ENCODE measurements at places on chromosomes 1 and 21.

GRCh38 chr1:61436016-61436415 is 288.9 kb downstream of the TM2D1 start:
- DNase-seq, result no peak

DNA sequence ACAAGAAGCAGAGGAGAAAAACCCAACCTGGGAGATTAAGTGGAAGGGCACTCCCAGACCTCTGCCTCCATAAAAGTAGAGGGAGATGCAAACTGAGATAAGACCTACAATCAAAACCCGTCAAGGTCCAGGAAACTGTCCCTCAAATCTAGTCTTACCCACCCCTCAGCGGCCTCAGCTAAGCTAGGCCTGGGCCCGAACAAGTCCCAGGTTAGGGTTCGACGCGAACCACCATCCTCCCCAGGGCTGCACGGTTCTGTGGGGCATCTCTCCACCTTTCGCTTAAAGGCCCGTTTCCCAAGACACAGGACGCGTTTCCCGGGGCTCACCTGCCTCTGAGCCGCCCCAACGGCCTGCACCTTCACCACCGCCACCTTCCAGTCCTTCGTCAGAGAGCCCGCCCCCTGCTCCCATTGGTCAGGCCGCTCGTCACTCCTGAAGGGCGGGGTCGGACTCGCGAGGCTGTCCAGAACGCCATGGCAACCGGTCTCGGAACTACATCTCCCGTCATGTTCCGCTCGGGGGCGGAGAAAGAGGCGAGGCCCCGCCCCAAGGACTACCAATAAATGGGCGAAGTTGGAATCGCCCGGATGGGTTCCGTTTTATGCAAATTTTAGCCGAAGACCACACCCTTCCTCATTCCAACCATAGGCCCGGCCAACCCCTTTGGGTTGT is at the start of gene CRYZL1:
Gene CRYZL1, minus strand, starts transcription at position 390 of the 675 bp plus-strand sequence. CDS start 10,190 bp downstream, outside the sequence.
- DNase-seq, result peak; percentile 99

DNA sequence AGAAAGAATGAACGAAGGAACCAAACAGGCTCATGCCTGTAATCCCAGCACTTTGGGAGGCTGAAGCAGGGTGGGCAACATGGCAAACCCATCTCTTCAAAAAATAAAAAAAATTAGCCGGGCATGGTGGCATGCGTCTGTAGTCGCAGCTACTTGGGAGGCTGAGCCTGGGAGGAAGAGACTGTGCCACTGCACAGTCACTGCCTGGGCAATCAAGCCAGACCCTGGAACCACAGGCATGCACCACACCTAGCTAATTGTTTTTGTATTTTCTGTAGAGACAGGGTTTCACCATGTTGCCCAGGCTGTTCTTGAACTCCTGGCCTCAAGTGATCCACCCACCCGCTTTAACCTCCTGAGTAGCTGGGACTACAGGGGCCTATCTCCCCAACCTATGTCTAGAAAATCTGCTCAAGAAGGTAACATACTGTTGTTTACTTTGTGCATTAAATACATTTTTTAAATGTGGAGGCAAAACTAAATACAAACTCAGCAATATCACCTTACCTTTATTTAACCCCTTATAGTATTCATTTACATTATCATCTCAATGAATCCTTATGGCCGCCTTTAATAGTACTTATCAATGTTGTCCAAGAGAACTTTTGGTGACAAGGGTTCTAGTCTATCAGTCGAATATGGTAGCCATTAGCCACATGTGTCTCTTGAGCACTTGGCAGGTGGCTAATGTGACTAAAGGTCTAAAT is 2.7 kb downstream of the KHDC4 start:
- DNase-seq, result no peak

GRCh38 chr1:119713039-119713748 is 1.5 kb downstream of the PHGDH start:
- DNase-seq, result peak; percentile 21

DNA sequence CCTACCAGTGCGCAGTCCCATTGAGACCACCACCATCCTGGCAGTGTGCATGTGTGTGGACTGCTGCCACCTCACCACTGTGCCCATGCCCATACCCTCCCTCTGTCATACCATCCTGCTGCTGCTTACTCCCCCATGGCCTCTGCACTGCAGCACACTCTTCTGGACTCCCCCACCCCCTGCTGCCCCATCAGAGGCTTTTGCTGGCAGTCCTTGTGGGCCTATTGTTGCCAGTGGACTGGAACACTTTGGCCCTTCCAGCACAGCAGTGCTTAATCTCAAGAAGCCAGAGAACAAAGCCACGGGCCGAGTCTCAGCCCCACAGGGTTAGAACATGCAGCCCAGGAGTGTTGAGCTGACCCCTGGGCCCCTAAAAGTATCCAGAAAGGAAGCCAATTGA is 41.9 kb upstream of the IVNS1ABP start:
- DNase-seq, result no peak

GRCh38 chr1:118989006-118989815 is 1.1 kb upstream of the TBX15 start:
- no peak for DNase-seq

GRCh38 chr1:56586502-56586901 is 7.1 kb upstream of the PLPP3 start:
- no peak for DNase-seq

DNA sequence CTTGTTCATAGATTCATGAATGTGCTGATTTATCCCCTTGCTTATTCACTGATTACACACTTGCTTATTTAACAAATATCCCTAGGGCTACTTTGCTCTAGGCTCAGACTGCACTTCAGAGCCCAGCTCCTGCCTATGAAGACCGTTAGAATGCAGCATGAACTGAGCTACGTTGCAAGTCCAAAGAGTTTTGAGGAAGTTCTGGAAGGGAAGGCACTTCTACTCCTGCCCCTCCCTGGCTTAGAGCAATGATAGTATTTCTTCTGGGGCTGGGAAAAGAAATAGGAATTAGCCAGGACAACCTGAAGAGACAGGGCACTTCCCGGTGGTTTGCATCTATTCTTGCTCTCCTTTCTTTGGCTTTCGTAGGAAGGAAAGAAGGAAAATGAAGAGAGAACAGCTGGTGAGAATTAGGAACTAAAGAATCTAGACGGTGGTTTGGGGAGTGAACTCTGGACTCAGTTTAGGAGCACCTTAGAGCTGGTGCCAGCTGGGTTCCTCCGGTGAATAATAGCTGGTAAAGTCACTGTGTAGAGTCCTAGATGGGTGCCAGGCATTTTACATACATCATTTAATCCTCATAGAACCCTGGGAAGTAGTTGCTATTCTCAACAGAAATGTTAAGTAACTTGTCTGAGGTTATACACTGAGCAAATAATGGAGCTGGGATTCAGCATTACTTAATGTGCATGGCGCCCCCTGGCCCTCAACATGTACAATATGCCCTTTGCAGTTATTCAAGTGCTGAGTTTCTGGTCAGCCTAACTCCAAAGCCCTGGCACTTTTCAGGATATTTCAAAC is 65.9 kb downstream of the NDUFS5 start:
- no peak for DNase-seq

DNA sequence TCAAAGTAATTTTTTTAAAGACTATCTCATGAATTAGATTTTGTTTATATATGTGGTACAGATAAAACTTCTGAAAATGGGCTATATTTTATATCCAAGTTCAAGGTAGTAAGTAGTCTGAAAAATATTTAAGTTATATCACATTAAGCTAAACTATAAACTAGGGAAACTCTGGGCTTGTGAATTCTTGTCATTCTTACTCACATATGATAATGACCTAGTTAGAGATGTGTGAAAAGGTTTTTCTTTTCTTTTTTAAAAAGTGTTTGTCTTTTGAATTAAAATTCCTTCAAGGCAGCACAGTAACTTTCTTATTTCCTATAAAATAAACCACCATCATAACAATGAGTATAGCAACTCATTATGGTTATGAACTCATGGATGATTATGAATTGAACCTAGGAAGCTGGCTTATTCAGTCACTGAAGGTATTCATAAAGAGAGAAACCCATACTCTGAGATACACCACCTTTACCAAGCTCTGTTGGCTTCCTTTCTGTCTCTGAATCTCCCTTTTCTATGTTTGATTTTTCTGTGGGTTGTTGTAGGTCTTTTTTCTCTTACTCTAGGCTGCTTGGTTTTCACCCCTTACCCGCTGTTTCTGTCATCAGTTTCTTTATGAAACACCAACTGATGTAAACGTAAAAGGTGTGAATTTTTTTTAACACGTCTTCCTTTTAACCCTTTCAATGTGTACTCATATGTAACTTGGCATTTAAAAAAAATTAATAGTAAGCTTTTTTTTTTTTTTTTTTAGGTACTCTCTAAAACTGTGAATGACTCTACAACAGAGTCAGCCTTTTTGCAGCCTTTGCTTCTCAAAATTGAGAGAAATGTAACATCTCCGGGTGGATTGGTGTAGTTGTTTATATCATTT is 25.2 kb downstream of the IL12RB2 start:
- DNase-seq, result no peak

- DNase-seq, result no peak
Observed at GRCh38 chr21:34521561-34521960, 9.6 kb upstream of the KCNE1 start.

DNA sequence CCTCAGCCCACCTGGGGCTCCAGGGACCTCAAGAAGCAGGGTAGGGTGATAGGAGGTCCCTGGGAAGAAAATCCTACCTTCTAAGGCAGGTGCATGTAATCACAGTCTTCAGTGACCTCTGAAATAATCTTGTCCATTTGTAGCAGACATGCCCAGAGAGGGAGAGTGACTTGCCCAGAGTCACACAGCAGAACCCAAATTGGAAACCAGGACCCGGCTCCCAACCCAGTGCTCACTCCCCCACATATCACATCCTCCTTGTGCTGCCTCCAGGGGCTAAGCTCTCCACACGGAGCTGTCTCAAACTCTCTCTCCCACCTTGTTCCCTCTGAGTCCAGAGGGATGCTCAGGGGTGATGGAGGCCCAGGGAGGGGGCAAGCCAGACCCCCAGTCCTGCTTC is 72.5 kb downstream of the RAP1GAP start:
- no peak for DNase-seq

DNA sequence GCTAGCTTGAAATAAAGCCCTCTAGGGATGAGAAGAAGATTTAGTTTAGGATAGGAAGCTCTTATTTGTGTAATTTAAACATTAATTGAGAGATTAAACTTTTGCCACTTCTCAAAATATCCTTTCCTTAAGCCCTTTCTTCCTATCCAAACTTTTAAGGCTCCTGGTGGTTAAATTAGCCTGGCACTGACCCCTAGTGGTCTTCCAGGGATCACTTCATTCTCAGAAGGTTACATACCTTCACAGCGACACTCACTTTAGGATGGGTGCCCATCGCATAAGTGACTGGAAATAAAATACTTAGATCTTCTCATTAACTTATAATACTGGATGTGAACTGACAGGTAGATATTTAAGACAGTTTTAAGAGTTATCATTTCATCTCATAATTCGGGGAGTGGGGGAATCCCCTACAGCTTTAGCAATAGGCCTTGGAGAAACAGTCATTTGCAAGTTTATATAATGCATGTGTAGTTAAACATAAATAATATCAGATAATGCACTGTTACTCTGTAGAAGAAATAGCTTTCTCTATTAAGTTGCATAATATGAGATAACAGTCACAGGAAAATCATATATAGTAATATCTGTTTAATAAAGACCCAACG is 7.4 kb downstream of the LHX9 start:
- peak; percentile 51 for DNase-seq

- DNase-seq, result no peak
Observed at GRCh38 chr1:222824641-222825040, 9.8 kb downstream of the DISP1 start.

DNA sequence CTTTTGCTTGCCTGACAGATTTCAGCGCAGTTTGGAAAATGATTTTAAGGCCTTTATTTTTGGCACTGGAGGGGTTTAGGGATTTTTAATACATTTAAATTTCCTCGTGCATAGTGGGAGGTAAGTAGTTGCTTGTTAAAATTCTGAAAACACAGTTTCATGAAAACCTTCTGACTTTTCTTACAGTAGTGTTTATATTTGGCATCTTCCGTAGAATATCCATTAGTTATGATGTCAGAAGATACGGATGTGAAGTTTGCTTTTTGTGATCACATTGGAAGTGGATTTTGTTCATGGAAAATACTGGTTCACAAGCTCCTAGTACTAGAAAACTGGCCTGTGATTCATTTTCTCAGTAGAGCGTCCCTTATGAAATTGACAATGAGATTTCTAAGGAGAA is 1.3 kb downstream of the RABGAP1L start:
- no peak for DNase-seq

GRCh38 chr1:168320800-168321450 is 40.2 kb downstream of the TBX19 start:
- DNase-seq, result no peak

- DNase-seq, result no peak
Observed at GRCh38 chr1:167767761-167768160, 46.0 kb downstream of the MPZL1 start.

DNA sequence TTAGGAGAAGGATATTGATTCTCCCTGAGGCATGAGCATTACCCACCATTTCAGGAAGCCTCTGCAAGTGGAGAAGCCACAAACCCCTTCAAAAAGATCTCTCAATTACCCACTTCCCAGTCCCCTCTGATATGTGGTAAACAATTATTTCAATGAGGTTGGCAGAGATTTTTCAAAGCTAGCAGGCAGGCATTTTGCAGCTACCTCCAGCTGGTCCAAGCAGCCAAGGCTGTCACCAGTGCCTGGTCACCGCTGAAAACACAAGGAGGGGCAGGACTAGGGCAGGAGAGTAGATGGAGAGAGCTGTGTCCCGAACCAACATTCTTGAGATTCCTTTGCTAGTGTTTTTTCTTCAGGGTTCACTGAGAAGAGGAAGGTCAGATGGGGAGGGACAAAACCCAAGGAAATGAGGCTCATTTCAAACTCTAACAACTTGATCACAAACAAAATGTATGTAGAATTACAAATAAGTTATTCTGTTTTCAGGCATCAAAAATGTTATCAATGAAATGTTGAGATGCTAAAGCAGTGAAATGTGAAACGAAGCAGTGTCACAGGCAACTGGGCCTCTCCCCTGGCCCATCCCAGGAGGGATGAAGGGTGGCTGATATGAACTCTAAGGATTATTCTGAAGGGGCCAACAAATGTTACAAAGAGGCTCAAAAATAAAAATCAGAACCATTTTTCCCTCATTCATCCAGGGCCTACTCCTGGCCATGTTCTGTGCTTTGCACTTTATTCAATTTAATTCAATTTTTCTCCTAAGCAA is 22.3 kb downstream of the APP start:
- no peak for DNase-seq

GRCh38 chr1:10675813-10676212 is 120.6 kb downstream of the CASZ1 start:
- DNase-seq, result no peak

DNA sequence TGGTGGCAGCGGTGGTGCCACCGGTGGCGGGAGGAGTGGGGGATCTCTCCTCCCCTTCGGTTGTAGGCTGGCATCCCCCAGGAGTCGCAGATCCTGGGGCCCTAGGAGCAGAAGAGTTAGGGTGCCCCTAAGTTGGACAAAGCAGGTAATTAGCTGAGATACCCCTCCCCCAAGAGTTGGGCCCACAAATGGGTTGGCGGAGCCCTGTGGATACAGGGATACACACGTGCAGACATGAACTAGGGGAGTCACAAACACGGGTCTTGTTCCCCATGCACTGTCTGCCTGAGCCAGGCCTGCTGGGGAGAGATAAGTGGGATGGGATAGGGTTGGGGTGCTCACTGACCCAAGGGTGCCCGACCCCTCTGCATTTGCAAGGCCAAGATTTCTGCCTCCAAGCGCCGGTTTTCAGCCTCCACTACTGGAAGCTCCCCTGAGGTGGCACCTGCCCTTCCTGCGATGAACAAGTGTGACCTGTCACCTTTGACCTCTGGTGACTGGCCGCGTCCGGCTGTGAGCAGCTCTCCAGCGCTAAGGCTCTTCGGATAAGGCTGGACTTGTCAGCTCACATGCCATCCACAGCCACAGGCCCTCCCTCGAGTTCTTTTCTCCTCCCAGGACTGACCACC is 1.8 kb downstream of the CCDC17 start:
- DNase-seq, result no peak

Measured in renal cortex interstitium (tissue), 15 donors.